Fibroblast of the aortic adventitia (primary cell): ENCODE measurements at places on chromosomes 6 and 20. TPM values are rescaled to one million over a fixed set of nuclear protein-coding genes. Genes with fewer than 3 reads are reported as not detected.

Gene ZNF334
- 0.63 and 14.0 TPM in 2 replicates for total RNA-seq

Gene LATS1
- total RNA-seq = 10.1 and 33.4 TPM in 2 replicates

Gene CCN5
- 67.9 and 266 TPM in 2 replicates for total RNA-seq

Gene ATP5F1E
- total RNA-seq = 34.4 and 43.6 TPM in 2 replicates

Gene SLC26A8
- 0.18 TPM in 1 of 2 replicates, not detected in the other for total RNA-seq

Gene ENPP1
- total RNA-seq = 5.6 and 7.4 TPM in 2 replicates

Gene SMLR1
- total RNA-seq = not detected in 2 replicates

Gene SLC25A27
- total RNA-seq = 6.2 and 27.3 TPM in 2 replicates

Gene LMBRD1
- total RNA-seq = 25.7 and 47.6 TPM in 2 replicates

Gene GRIK2
- total RNA-seq = 8.3 and 8.9 TPM in 2 replicates

Gene VSX1
- total RNA-seq = not detected in 2 replicates

Gene VTA1
- total RNA-seq = 24.1 and 95.2 TPM in 2 replicates

Gene POU3F2
- not detected in 2 replicates for total RNA-seq

Gene HNF4A
- total RNA-seq = not detected in 2 replicates

Gene PI3
- not detected in 2 replicates for total RNA-seq

Gene MOG
- not detected in 2 replicates for total RNA-seq

Gene ZNF391
- total RNA-seq = 1.4 and 3.0 TPM in 2 replicates

Gene GINS1
- total RNA-seq = 7.9 and 15.9 TPM in 2 replicates

Gene IRF4
- 2.3 TPM in 1 of 2 replicates, not detected in the other for total RNA-seq

Gene PCSK2
- not detected in 2 replicates for total RNA-seq
